ENCODE measurements at places on chromosomes 12 and 14.

GRCh38 chr12:64616201-64616600 is 5.9 kb downstream of the RASSF3 start:
- no peak for DNase-seq

GRCh38 chr12:76255281-76255680 is 92.9 kb downstream of the BBS10 start:
- DNase-seq: no peak

DNA sequence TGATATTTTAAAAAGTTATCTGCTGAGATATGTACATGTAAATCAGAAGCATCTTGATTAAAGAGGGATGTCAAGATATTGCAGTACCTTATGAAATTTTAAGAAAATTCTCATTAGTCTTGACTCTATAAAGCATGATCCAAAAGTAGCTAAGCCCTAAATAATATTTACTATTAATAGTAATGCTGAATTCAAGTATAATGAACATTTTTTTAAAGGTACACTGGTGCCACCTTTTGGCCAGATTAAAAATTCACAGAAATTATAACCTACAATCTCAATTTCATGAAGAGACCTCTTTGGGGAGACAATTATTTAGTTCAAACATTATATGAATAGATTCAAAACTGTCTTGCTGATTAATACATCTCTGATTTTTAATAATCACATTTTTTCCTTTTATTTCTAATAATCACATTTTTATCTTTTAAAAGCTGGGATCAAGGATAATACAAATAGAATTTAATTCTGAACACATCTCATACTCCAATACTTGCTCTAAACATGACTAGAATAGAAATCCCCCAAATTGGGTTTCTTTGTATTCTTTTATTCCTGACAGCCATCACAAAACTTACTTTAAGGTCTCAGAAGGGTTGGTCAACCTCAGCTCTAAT is 13.4 kb downstream of the AKAP5 start:
- no peak for DNase-seq

DNA sequence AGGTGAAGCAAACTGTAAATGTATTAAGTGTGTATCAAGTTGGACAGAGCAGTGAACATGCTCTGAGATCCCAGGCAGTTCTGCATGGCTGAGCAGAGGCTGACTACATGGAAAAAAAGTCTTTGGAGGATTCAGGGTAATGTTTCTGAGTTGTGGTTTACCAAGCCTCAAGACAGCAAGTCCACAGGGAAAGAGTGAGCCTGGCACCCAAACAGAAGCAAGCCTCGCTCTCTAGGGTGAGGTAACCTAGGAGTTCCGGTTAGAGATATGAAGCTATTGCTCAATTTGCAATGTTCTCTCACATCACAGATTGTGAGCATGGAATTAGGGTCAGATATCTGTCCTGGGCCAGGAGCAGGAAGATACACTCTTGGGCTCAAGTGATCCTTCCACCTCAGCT is 158.6 kb downstream of the MON2 start:
- DNase-seq: no peak

DNA sequence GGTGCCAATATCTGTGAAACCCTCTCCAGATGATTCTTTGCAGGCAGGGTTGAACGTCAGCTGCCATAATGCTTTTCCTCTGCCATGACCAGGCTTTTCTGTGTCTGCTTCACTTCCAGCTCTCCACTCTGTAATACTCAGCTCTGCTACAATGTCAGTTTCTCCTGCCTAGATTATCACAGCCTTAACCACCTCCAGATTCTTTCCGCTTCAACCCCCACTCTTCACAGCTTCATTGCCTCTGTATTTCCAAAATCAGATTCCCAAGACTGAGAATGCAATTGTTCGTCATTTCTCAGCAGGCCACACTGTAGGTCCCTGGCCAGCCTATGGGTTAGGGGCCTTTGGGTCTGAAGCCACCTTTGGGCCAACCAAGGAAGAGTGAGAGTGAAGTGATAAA is 73.7 kb upstream of the SCN8A start:
- no peak for DNase-seq

DNA sequence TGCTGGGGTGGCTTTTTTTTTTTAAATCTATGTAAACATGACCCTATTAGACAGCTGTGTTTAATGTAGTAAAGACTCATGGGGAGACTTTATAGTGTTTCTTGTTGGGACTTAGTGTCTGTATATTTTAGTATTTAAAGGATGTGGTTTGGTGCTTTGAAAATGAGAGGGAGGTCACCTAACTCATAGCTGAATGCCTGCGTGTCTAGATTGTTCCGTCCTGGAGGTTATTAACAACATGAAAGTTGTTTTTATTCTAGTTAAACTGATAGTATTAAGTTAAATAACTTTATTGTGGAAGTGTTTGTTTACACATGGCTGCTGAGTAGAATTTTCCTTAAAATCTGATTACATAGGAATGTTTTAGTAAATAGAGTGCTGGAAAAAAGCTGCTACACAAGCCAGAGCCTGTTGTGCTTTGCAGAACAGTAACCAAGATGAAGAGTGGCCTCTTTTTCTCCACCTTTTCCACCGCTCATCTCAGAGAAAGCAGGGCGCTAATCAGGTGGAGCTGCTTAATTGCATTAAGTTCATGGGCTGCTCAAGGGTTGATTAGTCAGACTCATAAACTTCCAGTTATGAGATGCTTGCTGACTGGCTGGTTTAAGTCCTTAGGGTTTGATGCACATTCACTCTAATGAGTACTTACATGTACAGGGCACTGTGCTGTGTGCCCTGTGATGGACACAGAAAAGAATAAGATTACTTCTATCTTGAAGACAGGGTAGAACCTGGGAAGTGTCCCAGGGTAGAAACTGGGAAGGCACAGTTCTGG is 62.7 kb downstream of the FBXO34 start:
- DNase-seq: no peak

DNA sequence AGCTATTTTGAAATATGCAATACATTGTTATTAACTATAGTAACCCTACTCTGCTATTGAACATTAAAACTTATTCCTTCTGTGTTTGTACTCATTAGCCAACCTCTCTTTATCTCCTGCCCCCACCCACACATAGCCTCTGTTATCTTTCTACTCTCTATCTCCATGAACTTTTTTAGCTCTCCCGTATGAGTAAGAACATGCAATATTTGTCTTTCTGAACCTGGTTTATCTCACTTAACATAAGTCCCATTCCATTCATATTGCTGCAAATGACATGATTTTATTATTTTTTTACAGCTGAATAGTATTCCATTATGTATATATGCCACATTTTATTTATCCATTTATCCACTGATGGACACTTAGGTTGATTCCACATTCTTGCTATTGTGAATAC is 79.0 kb upstream of the AMIGO2 start:
- no peak for DNase-seq

- DNase-seq: no peak
These were observed 729 bp upstream of the M6PR start for GRCh38 chr12:8950221-8950527.

DNA sequence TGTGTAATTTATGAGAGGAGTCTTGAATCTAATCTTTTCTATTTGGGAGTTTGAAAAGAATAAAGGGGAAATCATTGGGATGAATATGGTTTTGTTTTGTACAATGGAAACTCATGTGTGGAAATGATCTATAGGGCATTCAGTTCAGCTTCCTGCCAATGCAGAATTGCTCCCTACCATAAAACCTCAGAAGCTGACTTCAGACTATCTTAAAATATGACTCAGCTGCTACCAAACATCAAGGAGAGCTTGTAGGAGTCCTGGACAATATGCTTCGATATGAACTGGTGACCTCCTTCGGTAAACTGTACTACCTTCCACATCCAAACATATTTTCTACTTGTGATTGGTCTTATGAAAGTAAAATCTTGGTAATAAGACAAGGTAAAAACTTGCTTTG is 160.6 kb downstream of the CAPZA3 start:
- no peak for DNase-seq

DNA sequence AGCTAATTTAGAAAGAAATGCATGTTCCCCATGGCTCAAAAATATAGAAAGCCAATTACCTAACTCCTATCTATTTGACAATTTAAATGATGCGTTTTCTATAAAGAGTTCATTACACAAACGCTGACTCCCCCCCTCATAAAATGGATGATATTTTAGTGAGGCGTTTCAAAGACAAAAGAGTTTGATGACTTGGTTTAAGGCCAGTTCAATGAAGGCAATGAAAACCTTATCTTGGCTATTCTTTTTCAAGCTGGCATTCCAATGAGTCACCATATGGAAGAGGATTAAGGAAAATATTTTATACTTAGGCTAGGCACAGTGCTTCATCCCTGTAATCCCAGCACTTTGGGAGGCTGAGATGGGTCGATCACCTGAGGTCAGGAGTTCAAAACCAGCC is 62.7 kb downstream of the HMGA2 start:
- DNase-seq: no peak

DNA sequence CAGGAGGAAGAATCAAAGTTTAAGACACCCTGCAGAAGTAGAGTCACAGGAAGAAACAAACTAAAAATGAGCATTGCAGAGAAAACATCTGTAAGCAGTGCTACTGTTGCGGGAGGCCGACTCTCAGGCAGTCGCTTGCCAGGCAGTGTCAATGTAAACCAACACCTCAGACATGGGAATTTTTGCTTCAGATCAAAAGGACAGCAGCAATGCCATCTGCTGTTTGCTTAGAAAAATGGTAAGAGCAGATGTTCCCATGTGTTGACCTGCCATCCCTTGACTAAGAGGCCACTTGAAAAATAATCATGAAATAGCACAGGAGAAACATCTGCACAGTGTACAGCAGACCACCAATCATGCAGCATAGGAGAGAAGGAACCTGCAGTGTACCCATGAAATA is 196.6 kb downstream of the SLC25A21 start:
- no peak for DNase-seq

GRCh38 chr12:27355486-27355885 is 22.9 kb downstream of the BMAL2 start:
- DNase-seq: no peak

DNA sequence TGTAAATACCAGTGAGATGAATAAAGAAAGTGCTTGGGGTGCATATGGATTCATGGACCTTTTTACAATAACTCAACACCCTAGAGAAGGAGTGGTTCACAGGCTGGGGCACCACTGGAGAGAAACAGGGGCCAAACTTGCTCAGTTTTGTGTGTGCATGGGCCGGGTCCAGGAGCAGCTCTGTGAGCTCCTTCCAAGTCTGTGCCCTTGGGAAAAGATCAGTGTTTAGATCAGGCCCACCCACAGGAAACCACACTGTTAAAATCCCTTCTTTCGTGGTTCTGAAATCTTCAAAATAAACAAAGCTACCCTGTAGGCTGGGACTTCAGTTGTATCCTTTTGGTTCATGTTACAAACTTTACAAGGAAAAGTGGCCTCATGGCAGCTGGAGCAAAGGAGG is 156.1 kb upstream of the TMEM260 start:
- no peak for DNase-seq

DNA sequence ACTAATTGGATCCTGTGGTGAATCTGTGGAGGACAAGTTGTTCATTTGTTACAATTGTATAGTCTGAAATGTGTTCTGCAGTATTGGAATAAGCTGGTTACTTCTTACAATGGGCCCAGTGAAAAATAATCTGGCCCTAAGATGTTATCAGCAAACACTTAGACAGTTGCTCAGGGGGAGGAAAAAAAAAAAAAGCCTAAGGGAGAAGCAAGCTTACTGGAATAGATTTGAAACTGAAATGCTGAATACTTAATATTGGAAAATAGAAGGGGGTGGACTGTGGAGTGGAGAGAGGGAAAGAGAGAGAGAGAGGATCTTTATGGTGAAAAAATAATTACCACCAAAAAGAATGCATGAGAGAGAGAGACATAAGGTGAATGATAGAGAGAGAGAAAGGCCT is 4.0 kb downstream of the FOXG1 start:
- no peak for DNase-seq

GRCh38 chr12:1778911-1779310 is 41.5 kb upstream of the LRTM2 start:
- no peak for DNase-seq

DNA sequence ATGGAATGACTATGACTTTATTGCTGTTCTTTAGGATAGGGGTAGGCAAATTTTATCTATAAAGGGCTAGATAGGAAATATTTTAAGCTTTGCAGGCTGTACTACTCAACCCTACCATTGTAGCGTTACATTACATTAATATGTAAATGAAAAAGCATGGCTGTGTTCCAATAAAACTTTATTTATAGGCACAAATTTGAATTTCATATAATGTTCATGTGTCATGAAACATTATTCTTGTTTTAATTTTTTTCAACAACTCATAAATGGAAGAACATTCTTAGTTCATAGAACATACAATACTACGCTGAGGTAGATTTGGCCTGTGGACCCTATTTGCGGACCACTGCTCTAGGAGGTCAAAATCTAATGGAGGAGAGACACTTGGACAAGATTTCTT is 133.7 kb downstream of the SOX5 start:
- no peak for DNase-seq

GRCh38 chr14:101520621-101521472 is 40.4 kb upstream of the DIO3 start:
- no peak for DNase-seq

GRCh38 chr14:68473794-68474193 is 319.1 kb downstream of the ZFP36L1 start:
- no peak for DNase-seq
